ENCODE measurements at places on chromosomes 7 and 10.

- no peak for DNase-seq
Measured at GRCh38 chr10:112817981-112818777, 131.9 kb upstream of the TCF7L2 start.

DNA sequence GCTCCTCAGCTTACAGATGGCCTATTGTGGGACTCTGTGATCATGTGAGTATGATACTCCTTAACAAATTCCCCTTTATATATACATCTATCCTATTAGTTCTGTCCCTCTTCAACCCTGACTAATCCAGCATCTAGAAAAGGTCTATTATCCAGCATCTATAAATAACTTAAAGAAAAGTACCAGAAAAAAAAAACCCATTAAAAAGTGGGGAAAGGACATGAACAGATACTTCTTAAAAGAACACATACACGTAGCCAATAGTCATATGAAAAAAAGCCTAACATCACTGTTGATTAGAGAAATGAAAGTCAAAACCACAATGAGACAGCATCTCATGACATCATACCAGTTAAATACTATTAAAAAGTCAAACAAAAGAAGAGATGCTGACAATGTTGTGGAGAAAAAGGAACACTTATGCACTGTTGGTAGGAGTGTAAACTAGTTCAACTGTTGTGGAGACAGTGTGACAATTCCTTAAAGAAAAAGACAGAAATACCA lies 549.5 kb upstream of the GRM3 start:
- no peak for DNase-seq

GRCh38 chr7:47992446-47992845 lies 13.0 kb upstream of the HUS1 start:
- no peak for DNase-seq

GRCh38 chr10:61640856-61641255 lies 21.9 kb upstream of the CABCOCO1 start:
- DNase-seq, result no peak

- DNase-seq, result no peak
Measured at GRCh38 chr7:149879271-149879743, 5.5 kb downstream of the ATP6V0E2 start.

- no peak for DNase-seq
Measured at GRCh38 chr10:44811072-44811471, 100.1 kb upstream of the TMEM72 start.

- no peak for DNase-seq
Measured at GRCh38 chr7:96499532-96499931, 177.6 kb upstream of the SLC25A13 start.

- no peak for DNase-seq
Measured at GRCh38 chr7:6293202-6293601, 20.8 kb upstream of the CYTH3 start.

DNA sequence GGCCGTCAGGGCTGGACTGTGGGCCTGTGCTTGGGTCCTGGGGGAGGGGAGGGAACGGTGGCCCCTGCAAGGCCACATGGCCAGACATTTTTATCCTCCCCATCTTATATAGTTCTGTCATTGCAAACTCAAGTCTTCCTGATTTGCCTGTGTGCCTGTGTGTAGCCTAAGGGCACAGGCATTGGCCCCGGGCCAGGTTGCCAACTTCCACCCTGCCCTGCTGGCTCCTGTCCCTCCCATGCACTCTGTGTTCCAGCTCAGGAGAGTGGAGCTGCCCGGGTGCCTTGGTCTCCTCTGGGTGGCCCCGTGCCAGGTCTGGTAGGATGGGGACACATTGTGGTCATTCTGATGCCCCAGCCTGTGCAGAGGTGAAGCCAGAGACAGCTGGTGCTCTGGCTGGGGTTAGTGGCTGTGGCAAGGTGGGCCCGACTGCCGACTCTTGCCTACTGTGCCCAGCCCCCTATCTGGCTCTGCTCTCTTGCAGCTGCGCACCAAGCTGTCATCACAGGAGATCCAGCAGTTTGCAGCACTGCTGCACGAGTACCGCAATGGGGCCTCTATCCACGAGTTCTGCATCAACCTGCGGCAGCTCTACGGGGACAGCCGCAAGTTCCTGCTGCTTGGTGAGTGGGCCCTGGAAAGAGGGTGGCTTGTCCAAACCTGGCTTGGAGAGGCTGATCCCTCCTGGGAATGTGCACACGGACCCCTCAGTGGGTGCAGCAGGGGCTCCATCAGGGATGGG lies 14.8 kb downstream of the NACAD start:
- DNase-seq, result no peak

DNA sequence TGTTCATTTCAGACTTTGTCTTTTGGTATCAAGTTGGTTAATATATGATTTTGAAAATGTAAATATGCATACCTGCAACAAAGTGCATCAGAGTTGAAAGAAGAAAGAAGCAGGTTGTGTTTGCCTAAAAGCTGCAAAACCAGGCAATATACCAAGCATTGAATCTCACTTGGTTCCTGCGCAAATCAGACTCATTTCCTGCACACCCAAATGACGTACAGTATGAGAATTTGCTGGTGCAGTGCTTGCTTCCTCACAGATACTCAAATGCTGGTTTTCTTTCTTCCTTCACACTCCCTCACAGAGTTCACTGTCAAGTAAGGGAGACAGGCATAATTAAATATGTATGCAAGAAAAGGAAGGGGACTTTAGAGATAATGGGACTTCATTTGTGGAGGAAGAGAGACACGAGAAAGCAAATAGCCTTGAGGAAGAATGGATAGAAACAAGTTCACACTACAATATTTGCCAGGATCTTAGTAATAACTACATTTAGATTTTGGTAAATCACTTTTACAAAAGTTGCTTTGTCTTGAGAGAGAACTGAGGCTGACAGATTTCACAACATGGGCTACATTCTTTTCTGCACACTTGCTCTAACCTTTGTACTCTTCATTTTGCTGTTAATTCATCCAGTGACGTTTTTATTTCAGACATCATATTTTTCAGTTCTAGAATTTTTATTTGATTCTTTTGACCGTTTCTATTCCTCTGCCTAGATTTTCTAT lies 56.9 kb upstream of the AOAH start:
- no peak for DNase-seq

GRCh38 chr10:98266647-98267046 lies 1.3 kb downstream of the LOXL4 start:
- DNase-seq, result no peak

GRCh38 chr7:135512135-135512887 lies 2.4 kb upstream of the CNOT4 start:
- no peak for DNase-seq

DNA sequence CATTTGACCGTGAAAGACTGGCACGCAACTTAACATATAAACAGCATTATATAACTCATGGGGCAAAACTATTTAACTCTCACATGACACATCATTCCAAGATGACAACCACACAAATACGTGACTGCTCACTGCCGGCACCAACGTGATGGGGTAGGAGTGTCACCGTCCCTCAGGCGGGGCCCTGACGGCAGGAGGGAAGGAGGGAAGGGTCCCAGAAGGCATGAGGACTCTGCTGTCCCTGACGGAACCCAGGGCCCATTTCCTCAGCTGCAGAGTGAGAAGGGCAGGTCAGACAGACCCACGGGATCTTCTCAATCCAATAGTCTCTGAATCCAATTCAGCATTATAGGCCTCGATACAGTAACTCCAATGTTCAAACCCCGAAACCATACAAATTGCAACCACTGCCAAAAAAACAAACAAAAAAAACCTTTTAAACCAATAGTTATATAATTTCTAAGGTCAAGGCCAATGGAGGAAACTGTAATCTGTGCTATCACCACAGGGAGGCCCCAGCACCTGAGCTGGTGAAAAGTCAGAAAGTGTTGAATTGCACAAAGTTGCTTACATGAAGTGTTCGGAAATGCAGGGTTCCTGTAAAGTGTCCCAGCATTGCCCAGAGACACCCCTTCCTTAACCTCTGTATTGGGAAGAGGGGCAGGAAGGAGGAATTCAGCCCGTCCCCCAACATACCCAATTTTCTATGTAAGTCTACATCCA lies 137.4 kb downstream of the TNS3 start:
- no peak for DNase-seq

- DNase-seq, result no peak
Measured at GRCh38 chr10:78942091-78942501, 126.7 kb upstream of the ZMIZ1 start.

GRCh38 chr10:129545261-129545660 lies 78.2 kb downstream of the MGMT start:
- no peak for DNase-seq

- no peak for DNase-seq
Measured at GRCh38 chr10:132374612-132375011, 22.4 kb upstream of the PWWP2B start.

- no peak for DNase-seq
Measured at GRCh38 chr10:132891368-132891767, 51.0 kb downstream of the CFAP46 start.

DNA sequence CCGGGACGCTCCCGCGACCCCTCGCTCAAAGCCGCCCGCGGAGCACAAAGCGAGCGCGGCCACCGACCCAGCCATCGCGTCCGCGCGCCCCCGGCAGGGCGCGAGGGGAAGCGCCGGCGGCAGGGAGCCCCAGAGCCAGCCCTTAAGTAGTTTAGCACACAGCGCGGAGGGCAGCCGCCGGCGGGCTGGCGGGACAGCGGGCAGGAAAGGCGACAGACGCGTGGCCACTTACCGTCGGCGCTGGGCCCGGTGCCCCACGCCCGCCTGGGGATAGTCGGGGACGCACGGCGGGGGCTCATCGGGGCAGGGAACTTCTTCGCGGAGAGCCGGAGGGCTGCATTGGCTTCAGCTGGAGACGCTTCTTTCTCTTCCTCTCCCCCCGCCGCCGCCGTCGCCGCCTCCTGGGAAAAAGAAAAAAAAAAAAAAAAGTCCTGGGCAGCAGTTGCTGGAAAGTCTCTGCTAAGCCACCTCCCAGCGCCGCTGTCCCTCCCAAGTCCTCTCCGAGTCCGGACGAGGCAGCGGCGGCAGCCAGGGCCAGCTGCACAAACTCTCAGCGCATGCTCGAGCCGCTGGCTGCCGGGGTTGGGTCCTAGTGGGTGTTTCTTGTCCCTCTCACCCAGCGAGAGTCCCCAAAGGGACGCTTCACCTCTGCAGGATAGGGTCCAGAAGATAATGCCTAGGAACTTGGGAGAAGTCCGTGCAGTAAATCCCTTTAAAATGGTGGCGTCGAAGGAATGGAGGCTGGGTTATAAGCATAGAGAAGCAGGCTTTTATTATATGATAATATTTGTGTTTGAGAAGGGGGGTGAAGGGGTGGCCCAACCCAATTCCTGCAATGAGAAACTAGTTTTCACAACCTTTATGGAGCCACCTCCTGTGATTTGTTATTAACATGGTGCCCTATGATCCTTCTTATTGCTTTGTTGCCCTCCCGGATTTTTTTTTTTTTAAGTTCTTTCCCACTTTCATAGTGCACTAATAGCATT lies at the start of gene TSPAN12:
TSS of gene TSPAN12 (minus strand) at position 557 of the 986 bp plus-strand sequence. CDS start 1,381 bp downstream, outside the sequence.
- no peak for DNase-seq
